AG04450 (cell line): ENCODE measurements at places on chromosomes 13 and 19.
A peak's percentile ranks its signal among the peaks of the same experiment; 100 is the strongest.

GRCh38 chr13:49443357-49443703, 534 bp downstream of the CAB39L start:
- DNase-seq: no peak

DNA sequence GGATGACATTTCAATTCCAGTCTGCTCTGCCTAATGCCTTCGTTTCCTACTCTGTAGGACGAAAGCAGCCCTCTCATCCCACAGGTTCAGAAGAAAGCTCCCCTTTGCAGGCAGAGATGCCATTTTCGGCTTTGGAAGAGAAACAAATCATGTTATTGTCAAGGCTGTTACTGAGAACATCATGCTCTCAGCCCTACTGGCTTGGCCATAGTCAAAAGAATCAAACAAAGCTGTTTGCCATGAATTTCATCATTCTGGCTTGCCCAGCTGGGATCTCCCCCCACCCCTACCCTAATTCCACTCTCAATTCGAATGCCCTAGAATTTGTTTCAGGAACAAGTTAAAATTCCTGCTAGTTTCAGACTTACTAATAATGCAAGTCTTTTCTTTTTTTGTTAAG, 162.3 kb upstream of the SERP2 start:
- DNase-seq: no peak

DNA sequence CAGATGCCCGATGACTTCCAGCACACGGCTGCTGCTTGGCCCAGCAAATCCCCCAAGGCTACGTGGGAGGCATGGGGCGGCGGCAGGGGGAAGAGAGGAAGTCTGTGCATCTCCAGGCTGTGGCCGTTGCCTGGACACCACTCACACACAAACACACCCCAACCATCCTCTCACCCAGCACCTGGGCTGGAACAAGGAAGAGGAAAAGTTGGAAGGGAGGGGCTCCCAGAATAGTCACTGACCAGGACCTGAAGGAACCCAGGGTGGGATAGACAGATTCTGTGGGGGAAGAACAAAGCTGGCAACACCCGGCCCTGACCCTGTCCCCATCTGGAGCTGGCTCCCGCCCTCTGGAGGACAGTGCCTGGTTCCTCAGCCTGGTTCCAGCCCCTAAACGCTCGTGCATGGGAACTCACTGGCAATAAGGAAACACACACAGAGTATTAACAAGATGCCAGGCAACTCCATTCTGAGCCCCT, 11.2 kb downstream of the PPP6R1 start:
- DNase-seq: no peak

DNA sequence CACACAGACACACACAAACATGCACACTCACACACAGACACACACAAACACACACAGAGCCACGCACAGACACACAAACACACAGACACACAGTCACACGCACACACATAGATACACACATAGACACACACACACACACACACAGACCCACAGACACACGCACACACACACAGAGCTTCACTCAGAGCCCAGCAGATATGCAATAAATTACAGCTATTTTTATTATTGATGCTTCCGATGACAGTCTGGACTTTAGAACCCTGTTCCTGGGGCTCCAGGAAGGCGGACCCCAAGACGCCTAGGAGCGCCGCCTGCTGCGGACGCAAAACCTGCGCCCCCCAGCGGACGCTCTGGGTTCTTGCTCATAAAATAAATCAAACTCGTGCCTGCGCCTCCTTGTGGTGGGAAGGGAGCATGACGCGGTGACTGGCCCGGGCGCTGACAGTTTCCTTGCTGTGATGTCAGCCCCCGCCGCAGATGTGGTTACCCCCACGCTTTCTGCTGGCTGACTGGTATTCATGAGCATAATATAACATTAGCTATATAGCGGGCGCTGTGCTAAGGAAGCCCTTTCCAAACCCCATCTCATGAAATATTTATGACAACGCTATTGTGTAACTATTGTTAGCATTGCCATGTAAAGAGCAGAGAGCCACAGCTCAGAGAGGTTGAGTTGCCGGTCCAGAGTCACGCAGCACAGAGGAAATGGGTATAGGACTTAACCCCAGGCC, 64.4 kb upstream of the TM9SF2 start:
- DNase-seq: peak; percentile 72

DNA sequence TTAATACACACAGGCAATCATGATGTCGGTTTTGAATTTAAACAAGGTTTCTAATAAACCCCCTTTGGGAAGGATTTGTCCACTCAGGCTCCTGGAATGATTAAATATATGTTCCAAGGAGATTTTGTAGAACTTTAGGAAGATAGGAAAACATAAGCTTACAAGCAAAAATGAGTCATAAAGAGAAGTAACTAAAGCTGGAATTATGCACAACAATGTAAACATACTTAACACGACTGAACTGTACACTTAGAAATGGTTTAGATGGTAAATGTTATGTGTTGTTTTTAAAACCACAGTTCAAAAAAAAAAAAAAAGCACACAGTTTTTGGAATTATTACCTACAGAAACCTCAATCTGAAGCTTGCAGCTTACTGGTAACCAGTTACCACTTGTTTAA, 304.4 kb downstream of the NALCN start:
- DNase-seq: no peak

- no peak for DNase-seq
These were observed 393.7 kb downstream of the NDFIP2 start for GRCh38 chr13:79874396-79875360.

GRCh38 chr19:19651076-19651475, 7.6 kb upstream of the GMIP start:
- no peak for DNase-seq

DNA sequence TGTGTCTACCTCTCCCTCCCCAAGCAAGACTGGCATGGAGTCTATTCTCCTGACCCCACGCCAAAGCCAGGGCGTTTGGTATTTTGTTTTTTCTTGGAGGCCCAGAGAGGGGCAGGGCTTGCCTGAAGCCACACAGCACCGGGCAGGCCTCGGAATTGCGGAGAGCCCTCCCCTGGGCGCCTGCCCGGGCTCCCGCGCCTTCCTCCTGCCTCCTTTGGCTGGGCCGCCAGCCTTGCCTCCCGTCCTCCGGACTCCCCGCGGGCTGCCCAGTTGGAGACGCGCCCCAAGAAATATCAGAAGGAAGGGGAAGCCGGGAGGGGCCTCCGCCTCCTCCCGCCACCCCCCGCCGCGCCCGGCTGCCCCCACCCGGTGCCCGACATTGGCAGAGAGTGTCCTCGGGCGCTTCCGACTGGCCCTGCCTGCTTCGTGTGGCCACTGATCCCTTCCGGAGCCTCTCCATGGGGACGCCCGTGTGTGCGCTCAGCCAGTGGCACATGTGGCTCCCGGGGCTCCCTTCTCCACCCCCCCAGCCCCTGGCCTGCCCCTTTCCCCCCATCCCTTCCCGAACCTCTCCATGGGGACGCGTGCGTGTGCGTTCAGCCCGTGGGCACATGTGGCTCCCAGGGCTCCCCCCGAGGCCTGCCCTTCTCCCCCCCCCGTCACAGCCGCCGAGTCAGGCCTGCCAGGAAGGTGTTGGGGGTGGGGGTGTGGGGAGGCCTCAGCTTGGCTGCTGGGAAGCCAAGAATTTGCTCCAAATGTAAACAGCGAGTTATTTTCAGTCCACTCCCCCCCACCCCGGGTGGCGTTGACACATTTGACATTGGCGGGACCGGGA, 37.3 kb downstream of the NFIC start:
- peak; percentile 91 for DNase-seq

DNA sequence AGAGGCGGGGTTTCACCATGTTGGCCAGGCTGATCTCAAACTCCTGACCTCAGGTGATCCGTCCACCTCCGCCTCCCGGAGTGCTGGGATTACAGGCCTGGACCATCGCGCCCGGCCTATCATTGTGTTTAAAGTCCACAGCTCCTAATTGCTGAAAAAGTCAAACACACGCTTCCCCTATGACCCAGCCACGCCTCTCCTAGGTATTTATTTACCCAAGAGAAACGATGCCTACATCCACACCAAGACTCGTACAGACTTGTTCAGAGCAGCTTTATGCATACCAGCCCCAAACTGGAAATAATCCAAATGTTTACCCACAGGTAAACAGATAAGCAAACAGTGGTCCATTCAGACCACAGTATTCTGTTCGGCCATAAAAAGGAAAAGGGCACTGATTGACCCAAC, 15.1 kb downstream of the ZNRF4 start:
- DNase-seq: no peak

- no peak for DNase-seq
These were observed 5.2 kb upstream of the STK24 start for GRCh38 chr13:98581971-98582702.

DNA sequence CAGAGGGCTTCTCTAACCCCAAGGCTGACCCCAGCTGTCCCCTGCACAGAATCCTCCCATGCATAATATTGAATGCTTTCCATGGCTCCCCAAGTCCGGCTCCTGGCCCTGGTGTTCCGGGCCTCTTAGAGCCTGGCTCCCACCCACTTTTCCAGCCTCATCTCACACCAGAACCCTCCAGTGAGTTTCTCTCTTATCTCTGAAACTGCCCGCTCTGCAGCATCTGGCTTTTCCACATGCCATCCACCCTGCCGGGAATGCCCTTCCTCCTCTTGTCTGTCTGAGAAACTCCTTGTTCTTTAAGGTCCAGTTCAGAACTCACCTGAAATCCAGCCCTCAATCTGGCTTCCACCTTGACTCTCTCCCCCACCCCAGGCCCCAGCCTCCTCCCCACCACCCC, 6.8 kb downstream of the SYNGR4 start:
- DNase-seq: no peak

GRCh38 chr13:42707586-42707985, 73.8 kb upstream of the FAM216B start:
- peak; percentile 10 for DNase-seq

DNA sequence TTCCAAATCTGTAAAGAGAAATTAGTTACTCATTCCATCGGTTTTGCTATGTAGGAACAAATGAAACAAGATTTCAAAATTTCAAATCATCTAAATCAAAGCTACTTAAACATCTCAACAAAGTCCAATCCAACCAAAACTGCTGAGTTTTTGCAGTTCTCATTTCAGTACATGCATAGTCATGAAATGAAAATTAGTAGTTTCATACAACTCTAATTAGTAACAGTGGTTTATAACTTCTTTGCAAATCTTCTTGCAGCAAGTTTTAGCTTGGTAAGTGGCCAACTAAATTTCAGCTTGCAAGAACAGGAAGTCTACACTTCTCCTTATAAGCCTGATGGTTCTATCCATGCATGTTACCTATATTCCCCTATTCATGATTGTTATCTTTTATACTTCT, 75.6 kb downstream of the SPRY2 start:
- DNase-seq: no peak

- DNase-seq: no peak
These were observed 3.4 kb downstream of the SF3A2 start for GRCh38 chr19:2239771-2240770.

GRCh38 chr13:37158481-37158880, 53.0 kb upstream of the CSNK1A1L start:
- DNase-seq: no peak

DNA sequence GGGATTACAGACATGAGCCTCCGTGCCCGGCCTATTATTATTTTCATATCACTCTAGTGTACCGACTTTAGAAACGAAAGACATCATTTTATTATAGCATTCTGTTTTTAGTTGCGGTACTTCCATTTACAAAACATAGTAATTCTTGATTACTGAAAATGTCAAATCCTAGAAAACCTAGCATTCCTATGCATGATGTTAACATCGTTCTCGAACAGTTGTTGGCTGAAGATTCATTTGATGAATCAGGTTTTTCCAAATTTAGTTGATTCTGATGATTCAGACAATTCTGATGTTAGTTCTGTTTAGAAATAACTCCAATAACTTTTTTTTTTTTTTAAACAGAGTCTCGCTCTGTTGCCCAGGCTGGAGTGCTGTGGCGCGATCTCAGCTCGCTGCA, 11.5 kb upstream of the MTRF1 start:
- no peak for DNase-seq
